ENCODE measurements at places on chromosomes 5 and 9. TPM values are rescaled to one million over a fixed set of nuclear protein-coding genes. Genes with fewer than 3 reads are reported as not detected.

GNA14 gene
- polyA plus RNA-seq, result 6.4 TPM

CXCL14 gene
- polyA plus RNA-seq, result 48.1 TPM

S100Z gene
- 0.23 TPM for polyA plus RNA-seq

PCSK1 gene
- polyA plus RNA-seq, result 0.14 TPM

CSNK1A1 gene
- 161 TPM for polyA plus RNA-seq

PCDHGA9 gene
- polyA plus RNA-seq, result 6.2 TPM

MEF2C gene
- 29.4 TPM for polyA plus RNA-seq

ZDHHC11 gene
- polyA plus RNA-seq, result 11.0 TPM

EIF4E1B gene
- polyA plus RNA-seq, result not detected

SLC1A1 gene
- polyA plus RNA-seq, result 19.6 TPM

GRM6 gene
- 1.4 TPM for polyA plus RNA-seq

FBXL7 gene
- 26.2 TPM for polyA plus RNA-seq

FYB1 gene
- 3.7 TPM for polyA plus RNA-seq

PCDHGB3 gene
- 1.5 TPM for polyA plus RNA-seq

FRMD3 gene
- 27.4 TPM for polyA plus RNA-seq

ST8SIA4 gene
- polyA plus RNA-seq, result 7.7 TPM

SH3TC2 gene
- polyA plus RNA-seq, result 2.7 TPM

NKD2 gene
- 7.8 TPM for polyA plus RNA-seq

NUTM2F gene
- not detected for polyA plus RNA-seq

SLC45A2 gene
- polyA plus RNA-seq, result 1.1 TPM

SLC34A1 gene
- 178 TPM for polyA plus RNA-seq

Measured in left renal pelvis (tissue), 4 donors.